ENCODE measurements at places on chromosomes 12 and 14.

DNA sequence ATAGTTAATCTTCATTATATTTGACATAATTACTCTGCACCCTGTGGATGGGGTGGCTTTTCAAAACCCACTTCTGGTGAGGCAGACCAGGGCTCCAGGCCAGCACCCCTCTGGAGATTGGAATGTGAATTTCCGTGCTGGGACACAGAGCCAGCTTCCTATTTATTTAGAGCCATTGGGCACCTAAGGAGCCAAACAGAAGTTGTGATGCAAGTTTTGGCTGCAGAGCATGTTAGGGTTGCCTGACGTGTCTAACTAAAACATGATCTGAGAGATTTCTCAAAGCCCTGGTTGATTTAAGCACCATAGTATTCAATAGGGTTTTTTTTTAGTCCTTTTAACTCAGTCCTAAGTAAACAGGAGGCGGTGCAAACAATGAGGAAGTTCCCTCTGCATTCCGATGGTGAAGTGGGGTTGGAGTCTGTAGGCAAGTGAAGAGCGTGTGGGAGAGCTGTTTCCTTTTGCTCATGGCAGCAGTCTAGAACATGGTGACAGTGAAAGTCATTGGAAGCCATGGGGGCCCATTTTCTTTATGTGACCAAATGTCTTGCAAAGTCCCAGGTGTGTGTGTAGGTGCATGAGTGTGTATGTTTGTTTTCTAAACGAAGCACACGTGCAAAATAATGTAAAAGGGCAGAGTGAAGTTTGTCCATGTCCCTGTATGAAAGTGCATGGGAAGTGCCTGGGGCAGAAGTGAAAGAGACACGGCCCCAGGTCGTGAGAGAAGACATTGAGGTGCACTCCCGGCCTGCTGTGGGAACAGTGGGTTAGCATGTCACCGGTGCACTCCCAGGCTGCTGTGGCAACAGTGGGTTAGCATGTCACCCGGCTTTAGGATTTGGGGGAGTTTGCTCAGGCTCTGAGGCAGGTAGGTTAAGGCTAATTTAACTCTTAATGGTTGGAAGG lies 117.7 kb downstream of the PRKCH start:
- peak; percentile 34 for DNase-seq

- no peak for DNase-seq
These were observed 108.8 kb downstream of the DAAM1 start for GRCh38 chr14:59297071-59297776.

DNA sequence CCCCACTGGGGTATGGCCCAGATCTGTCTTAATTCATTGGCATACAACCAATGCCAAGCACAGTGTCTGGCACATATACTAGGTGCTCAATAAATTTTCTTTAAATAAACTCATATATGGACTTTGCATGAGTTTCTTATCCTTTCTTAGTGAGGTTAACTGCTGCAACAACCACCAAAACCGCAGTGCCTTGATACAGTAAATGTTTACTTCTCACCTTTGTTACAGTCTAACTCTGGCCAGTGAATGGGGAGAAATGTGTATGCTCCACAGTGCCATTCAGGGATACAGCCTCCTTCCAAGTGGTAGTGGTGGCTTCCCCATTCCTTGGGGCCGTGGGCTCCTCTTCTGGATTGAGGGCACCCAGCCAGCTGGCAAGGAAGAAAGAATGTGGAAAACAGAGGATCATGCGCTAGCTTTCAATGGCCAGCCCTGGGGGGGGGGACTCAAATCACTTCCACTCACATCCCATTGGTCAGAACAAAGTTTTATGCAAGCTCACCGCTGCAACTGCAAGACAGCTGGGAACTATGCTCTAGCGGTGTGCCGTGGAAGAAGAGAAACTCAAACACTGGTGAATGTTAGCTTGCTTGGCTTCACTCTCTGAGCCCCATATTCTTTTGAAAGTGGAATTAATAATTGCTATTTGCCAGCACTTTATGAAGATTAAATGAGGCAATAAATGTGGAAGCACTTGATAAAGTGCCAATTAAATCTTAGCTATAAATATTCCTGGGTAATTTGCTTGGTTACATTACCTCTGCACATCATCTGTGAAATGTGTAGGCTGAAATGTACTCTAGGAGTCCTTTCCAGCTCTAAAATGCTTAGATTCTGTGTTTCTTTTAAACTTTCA lies 51.0 kb upstream of the SOCS2 start:
- no peak for DNase-seq

GRCh38 chr12:93616584-93617101 lies 44.2 kb downstream of the SOCS2 start:
- no peak for DNase-seq

GRCh38 chr12:98274430-98275130 lies 240.8 kb upstream of the TMPO start:
- no peak for DNase-seq

GRCh38 chr12:93740751-93741150 lies 63.6 kb downstream of the CRADD start:
- DNase-seq, result no peak

DNA sequence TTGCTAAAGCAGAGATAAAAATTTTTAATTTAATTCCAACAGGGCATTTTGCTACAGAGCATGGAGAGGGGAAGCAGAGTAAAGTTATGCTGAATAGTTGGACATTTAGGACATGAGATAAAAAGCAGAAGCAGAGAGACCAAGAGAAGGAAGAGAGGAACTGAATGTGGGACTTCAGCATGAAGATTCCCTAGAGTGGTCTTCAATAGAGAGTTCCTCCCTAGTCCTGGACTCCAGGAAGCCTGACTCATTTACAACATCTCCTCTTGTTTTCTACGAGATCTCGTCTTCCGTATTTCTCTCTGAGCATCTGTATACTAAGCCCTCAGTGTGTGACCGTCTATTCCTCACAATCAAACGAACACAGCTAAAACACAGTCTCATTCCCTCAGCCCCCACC lies 35.2 kb upstream of the IFT81 start:
- DNase-seq, result no peak

DNA sequence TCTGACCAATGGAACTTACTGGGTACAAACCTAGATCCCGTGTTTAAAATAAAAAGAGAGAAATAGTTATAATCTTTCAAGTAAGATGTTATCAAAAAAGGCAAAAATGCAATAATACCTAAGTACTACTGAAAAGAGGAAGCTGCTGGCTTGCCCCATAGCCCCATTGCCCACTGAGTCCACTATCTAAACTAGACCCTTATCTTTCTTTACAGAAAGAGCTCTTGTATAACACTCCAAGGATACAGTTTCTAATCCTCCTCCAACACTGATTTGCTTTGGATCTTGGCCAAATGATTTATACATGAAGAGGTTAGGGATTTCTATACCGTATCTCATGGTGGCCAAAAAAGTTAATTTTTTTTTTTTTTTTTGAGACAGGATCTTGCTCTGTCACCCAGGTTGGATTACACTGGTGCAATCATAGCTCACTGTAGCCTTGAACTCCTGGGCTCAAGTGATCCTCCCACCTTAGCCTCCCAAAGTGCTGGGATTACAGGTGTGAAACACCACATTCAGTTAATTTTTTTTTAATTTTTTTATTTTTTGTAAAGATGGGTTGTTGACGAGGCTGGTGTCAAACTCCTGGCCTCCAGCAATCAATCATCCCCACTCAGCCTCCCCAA lies 2.6 kb downstream of the GXYLT1 start:
- no peak for DNase-seq

DNA sequence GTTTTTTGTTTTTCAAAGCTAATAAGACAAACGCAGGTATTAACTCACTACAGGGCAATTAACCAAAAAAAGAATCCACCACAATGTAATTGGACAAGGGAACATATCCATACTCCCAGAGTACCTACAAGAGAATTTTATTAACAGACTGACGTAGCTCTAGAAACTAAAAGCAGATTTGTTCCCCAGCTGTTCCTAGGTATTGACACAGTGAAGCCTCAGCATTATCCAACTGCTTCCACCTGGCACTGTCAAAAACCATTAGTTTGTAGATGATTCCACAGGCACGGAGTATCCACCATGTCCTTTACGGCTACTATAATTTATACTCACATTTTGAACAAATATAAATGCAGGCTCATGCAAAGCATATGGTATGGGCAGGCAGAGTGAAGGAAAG lies 22.3 kb downstream of the PPM1H start:
- no peak for DNase-seq

GRCh38 chr12:120466560-120467315 lies 2.8 kb downstream of the SRSF9 start:
- DNase-seq, result peak; percentile 48

GRCh38 chr12:110669193-110669502 lies 19.8 kb downstream of the HVCN1 start:
- DNase-seq, result no peak

GRCh38 chr12:117333331-117333881 lies 28.0 kb downstream of the NOS1 start:
- no peak for DNase-seq

GRCh38 chr14:66916421-66916820 lies 272.8 kb upstream of the GARIN2 start:
- no peak for DNase-seq

DNA sequence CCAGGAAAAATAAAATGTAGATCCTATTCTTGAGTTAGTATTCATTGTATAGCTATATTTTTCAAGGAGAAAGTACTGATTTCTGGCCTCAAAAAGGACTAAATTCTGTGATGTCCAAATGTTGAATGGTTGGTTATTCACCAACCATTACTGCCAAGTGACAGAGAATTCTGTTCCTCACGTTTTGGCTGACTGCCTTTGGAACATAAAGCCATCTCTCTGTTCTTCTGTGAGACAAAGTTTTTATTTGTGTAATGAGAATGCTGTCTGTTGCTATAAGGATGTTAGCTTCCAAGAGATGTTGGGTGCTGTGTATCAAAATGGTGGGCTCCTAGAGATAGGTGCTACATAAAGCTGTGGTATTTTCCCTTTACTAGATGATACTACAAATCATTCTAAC lies 9.3 kb downstream of the ZNF410 start:
- no peak for DNase-seq

- no peak for DNase-seq
These were observed 995.4 kb downstream of the NRXN3 start for GRCh38 chr14:79165471-79166090.

DNA sequence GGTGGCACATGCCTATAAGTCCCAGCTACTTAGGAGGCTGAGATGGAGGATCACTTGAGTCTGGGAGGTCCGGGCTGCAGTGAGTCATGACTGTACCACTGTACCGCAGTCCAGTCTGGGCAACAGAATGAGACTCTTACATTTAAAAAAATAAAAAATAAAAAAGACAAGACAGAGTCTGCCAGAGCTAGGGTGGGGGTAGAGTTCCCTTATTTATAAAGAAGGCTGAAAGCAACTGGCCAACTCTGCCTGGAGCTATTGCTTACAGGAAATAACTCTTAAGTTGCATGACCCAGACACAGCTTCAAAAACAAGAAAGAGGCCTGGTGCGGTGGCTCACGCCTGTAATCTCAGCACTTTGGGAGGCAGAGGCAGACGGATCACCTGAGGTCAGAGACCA lies 31.5 kb downstream of the NUMB start:
- no peak for DNase-seq

DNA sequence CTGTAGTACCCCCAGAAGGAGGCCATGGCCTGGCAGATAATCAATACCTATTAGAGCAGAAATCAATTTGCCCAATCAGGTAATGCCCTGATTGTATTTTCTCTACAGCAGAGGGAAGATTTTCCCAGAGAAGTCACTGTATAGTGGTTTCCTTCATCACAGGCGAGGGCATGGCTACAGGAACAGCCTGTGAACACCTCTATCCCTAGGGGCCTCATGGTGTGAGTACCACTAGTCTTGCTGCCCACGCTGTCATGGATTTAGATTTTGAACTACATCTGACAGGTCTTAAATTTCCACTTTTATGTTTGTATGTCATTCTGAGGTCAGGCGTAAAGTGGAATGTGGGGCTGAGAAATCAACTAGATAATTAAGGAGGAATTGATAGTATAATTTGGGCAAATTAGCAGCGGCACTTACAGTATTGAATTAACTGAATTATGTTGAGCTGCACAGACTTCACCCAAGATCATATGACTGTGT lies 42.4 kb upstream of the STXBP6 start:
- DNase-seq, result no peak

- DNase-seq, result peak; percentile 17
These were observed 73.9 kb downstream of the HSD17B6 start for GRCh38 chr12:56836800-56837663.

DNA sequence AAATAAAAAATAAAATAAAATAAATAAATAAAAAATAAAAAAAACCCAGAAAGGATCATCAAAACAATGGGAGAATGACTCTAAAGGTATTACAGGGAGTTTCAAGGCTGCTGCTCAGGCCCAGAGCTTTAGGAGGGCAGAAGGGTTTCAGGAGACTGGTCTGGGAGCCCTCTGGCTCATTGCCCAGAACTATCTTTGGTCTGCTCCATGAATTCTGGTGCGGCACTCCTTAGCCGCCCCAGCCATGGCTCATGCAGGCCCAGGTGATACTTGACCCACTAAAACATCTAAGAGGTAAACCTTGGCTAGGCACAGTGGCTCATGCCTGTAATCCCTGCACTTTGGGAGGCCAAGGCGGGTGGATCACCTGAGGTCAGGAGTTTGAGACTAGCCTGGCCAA lies 14.7 kb upstream of the TMED10 start:
- DNase-seq, result no peak

DNA sequence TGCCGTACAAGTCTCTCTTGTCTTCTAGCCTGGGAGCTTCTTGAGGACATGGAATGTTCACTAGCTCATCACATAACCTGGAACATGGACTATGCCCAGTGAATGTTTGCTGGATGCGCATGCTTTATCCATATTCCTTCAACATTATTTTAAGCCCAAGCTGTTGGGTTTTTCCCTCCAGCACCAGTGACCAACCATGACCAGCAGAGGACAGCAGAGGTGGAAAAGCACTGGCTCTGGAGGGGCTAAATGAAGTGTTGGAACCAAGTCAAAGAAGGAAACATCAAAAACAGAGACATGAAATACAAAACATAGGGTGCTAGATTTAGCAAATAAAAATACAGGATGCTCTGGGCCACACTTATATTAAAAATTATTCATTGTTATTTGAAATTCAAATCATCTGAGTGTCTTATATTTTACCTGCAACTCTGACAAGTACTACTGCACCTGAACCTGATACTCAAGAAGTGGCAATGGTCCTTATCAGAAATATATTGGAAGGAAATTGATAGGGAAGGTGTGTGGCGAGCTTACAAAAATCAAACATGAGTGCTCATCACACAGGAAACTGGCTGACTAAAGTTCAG lies 23.1 kb upstream of the HELB start:
- DNase-seq, result peak; percentile 37

GRCh38 chr12:31321897-31322228 lies 4.1 kb downstream of the SINHCAF start:
- DNase-seq, result no peak

GRCh38 chr14:79554816-79555215 lies 656.5 kb downstream of the DIO2 start:
- no peak for DNase-seq
